ENCODE measurements at places on chromosomes 1 and 21.
A peak's percentile ranks its signal among the peaks of the same experiment; 100 is the strongest.

DNA sequence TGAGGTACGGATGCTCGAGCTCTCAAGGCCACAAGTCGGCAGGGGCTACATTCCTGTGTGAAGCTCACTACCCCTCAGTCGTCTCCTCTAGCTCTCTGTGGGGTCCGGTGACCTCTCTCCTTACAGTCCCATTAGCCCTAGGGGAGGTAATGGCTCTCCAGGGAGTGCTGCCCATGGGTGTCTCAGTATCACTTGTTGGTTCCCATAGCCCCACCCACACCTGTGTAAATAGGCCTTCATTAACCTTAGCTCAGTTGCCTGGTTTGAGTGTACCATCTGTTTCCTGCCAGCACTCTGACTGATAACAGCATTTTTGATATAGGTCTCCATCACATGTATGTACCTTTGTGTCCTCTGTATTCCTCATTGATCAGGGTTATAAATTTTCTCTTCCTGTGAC, 133.2 kb upstream of the KCNJ15 start:
- DNase-seq, result no peak

- DNase-seq, result no peak
These were observed 2.0 kb upstream of the INPP5B start for GRCh38 chr1:37948841-37949240.

DNA sequence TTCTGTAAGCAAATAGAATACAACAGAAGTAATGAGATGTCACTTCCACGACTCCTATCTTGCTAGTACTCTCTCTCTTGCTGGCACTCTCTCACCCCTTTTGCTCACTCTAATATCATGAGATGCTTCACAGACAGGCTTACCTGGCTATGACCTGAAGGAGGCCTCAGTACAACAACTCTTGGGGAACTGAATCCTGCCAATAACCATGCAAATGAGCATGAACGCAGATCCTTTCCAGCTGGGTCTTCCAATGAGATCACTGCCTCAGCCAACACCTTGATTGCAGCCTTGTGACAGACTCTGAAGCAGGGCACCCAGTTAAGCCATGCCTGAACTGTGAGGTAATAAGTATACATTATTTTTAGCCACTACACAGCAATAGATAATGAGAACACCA, 53.1 kb upstream of the ADAR start:
- DNase-seq, result no peak

- no peak for DNase-seq
These were observed 24.1 kb upstream of the LCE5A start for GRCh38 chr1:152486400-152487006.

DNA sequence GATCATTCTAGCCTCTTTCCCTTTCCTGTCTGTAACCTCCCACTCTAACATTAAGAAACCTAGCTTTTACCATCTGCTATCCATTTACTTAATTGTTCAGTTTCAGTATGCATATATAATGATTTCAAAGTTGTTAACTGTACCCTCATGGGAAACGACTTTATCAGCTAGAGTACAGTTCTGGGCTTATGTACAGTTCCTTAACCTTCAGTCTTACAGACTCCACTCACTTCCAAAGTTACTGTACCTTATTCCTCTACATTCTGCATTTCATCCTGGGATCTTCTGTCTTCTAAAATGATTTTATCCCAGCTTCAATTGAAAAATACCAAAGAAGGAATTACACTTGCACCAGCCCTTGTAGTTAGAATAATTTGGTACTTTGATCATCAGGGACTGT, 108.7 kb upstream of the KCNE2 start:
- DNase-seq, result no peak

DNA sequence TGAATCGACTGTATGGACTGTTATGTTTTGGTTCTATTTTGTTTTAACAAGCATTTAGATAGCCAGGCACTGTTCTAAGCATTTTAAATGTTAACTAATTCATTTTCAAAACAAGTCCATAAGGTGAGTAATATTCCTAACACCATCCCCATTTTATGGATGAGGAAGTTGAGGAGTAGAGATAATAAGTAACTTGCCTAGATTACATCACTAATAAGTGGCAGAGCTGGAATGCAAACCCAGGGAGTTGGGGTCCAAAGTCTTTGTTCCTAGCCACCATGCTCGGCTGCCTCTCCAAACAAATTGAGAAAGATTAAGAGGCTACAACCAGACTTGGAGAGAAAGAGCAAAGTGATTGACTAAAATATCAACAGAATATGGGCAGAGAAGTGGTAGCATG, 12.6 kb upstream of the LEPR start:
- no peak for DNase-seq

- no peak for DNase-seq
These were observed 1.9 kb downstream of the MTFR1L start for GRCh38 chr1:25821630-25822091.

GRCh38 chr1:193085263-193085662, 20.0 kb downstream of the GLRX2 start:
- DNase-seq, result no peak

GRCh38 chr1:194289569-194290266, 1103.3 kb upstream of the B3GALT2 start:
- peak; percentile 23 for DNase-seq

DNA sequence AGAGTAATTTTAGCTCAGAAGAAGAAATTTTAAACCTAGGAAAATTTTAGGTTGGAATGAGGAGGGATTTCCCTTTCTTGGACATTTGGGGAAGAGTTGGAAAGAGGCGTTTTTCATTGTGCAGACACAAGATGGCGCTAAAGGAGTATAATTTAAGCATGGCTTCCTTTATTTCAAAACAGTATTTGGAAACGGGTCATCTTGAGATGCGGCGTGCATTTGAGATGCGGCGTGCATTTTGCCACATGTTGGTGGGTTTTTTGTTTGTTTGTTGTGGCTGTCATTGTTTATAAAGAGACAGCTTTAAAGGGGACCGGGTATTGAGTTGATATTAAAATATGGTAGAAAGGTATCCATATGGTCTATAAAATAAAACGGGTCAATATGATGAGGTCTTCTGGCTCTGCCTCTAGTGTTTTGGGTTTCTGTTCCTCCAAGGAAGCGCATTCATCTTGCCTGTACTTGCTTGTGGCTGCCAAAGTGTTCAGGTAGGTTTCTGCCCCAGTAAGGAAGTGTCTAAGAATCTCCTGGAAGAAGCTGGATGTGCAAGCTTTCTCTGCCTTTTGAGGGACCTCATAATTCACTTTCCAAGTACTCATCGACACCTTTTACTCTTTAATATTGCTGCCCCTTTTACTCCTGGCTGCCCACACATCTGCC, 210.3 kb downstream of the SLC35F3 start:
- DNase-seq, result no peak
